Sciatic nerve (tissue), 2 donors: ENCODE measurements at places on chromosomes 13 and 19. TPM values are rescaled to one million over a fixed set of nuclear protein-coding genes. Genes with fewer than 3 reads are reported as not detected.

KCNK6 gene
- total RNA-seq = 4.1 TPM

ZFP30 gene
- 14.9 TPM for total RNA-seq

SMAD9 gene
- total RNA-seq = 30.5 TPM

FGF21 gene
- total RNA-seq = not detected

GRCh38 chr19:3693025-3693925, 7.0 kb downstream of the PIP5K1C start:
- DNase-seq = no peak

- peak; percentile 67 for DNase-seq
Observed at GRCh38 chr13:26872525-26873385, 112.2 kb upstream of the GPR12 start.

DNA sequence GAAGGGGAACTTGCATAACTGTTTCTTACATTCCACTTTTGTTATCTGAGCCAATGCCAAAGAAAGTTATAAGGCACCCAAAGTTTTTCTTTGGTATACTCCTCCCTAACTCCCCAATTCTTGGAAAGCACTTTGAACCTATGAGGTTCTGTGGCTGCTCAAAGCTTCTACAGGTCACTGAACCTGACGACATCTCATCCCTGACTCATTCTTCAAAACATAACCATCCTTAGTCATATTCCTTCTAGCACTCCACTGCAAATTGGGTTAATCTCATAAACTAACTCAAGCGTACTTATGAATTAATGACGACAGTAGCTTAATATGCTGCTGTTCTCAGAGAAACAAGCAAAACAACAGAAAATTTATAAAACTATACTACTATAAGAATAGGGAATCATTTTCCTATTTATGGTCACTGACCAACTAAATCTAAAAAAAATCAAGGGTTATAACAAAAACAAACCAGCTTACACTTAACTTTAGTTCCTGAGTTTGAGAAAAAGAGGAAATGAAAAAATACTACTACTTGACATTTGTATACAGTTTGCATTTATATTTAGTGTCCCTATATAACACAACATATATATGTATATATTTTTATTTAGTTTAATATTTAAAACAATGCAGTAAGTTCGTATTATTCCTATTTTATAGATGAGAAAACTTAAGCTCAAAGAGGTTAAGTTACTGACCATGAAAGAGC, 69.1 kb downstream of the CAB39L start:
- no peak for DNase-seq

GRCh38 chr13:79898202-79898826, 417.4 kb downstream of the NDFIP2 start:
- no peak for DNase-seq
